A172 (cell line): ENCODE measurements at places on chromosomes 3 and 15. TPM values are rescaled to one million over a fixed set of nuclear protein-coding genes. Genes with fewer than 3 reads are reported as not detected.

GP9 gene
- not detected in 2 replicates for total RNA-seq

DNAJB11 gene
- total RNA-seq: 175 and 202 TPM in 2 replicates

MME gene
- total RNA-seq: 77.8 and 134 TPM in 2 replicates

SPTBN5 gene
- 0.16 and 0.22 TPM in 2 replicates for total RNA-seq

DNA sequence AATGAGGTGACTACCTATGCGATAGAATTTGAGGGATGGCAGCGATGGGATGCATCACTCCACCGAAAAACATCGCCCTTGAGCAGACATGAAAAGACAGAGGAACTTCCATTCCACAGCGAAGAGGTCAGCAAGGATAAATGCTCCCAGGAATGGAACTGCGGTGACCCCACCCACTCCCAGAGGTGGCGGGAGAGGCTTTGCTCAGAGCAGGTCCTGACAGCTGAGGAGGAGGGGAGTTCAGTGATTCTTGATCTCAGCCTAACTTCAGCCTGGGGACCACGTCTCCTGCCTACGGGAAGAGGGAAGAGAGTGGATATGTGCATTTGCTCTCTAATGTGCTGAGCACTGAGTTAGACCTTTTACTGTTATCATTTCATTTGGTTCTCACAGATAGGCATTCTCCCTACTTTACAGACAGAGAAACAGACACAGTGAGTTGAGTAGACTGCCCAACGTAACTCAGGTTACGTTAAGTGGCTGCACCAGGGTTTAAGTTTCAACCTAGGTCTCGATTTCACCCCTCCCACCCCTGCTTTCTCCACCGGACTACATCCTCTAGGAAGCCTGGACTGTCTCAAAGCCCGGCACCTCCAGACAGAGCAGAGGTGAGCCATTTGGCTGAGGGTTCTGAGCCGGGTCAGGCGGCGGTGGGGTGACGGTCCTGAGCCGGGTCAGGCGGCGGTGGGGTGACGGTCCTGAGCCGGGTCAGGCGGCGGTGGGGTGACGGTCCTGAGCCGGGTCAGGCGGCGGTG, 170.0 kb downstream of the RAB11A start:
- DNase-seq: peak; percentile 14

DNA sequence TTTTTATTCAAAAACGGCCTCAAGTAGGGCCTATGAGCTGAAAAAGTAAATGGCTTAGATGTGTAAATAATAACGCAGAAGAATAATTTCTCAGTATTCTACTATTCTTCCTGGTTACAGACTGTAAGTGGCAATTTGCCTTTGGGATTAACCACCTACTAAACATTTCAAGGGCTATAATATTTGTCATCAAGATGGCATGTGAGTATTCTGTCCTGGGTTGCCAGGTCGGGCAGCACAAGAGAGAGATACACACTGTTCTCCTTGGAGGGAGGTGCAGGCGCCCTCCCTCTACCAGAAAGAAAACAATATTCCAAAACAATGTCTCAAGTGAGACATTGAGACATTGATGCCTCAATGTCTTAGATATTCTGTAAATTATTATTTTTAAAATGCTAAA, 278.4 kb downstream of the OCA2 start:
- DNase-seq: no peak

DNA sequence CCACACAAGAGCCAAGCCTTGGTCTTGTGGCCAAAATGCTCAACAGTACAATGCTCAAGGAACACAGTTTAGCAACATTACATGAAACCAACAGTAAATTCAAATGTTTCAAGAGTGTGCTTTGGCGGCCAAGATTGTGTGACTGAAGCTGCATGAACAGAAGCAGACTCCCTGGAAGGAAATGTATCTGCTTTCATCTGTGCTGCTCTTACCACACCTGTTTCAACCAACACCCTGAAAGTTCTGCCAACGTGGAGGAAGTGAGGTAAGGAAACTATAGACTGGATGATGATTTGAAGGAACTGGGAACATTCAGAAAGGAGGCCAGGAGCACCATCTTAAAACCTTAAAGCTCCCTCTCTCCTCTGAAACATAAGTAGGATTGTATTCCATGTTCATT, 55.7 kb downstream of the MB21D2 start:
- DNase-seq: no peak

GRCh38 chr3:73052857-73053256, 8.6 kb upstream of the EBLN2 start:
- no peak for DNase-seq

GRCh38 chr3:105232553-105232952, 134.2 kb upstream of the ALCAM start:
- no peak for DNase-seq

GRCh38 chr3:37996785-37997301, 6.3 kb downstream of the VILL start:
- peak; percentile 76 for DNase-seq
